Upper lobe of right lung (tissue), 1 donor: ENCODE measurements at places on chromosomes 4 and X. TPM values are rescaled to one million over a fixed set of nuclear protein-coding genes. Genes with fewer than 3 reads are reported as not detected.

The PASD1 gene
- not detected for total RNA-seq

The CTAG1B gene
- total RNA-seq = not detected

The GALNT7 gene
- 22.3 TPM for total RNA-seq

The MAGEB2 gene
- not detected for total RNA-seq

The TEX13D gene
- total RNA-seq = not detected

The NUDT6 gene
- total RNA-seq = 3.8 TPM

The RBM46 gene
- total RNA-seq = not detected

The RTL5 gene
- total RNA-seq = 9.2 TPM

The ANK2 gene
- total RNA-seq = 12.0 TPM

The NRK gene
- 1.3 TPM for total RNA-seq

The TRIM60 gene
- not detected for total RNA-seq

The PSMD10 gene
- total RNA-seq = 34.7 TPM

The TEX13C gene
- not detected for total RNA-seq

The NUDT10 gene
- total RNA-seq = not detected

The SCD5 gene
- total RNA-seq = 20.6 TPM

The HTN3 gene
- not detected for total RNA-seq

The CT45A10 gene
- not detected for total RNA-seq

DNA sequence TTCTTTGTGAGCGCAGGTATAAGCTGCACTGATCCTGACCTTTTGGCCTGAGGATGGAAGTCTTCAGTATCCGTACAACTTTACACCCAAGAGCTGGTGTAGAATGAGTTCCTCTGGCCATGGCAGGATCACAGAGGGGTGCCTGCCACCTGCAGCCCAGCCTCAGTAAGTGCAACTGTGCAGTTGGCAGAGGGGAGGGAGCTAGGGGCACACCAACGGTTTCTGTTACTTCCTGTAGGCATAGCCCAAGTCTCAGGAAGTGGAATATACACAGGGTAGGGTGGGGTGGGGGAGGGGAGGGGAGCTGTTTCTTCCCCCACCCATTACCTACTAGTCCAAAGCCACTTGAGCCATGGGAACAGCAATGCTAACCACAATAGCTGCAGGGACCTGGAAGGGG lies 85.4 kb upstream of the GBA3 start:
- DNase-seq = no peak

DNA sequence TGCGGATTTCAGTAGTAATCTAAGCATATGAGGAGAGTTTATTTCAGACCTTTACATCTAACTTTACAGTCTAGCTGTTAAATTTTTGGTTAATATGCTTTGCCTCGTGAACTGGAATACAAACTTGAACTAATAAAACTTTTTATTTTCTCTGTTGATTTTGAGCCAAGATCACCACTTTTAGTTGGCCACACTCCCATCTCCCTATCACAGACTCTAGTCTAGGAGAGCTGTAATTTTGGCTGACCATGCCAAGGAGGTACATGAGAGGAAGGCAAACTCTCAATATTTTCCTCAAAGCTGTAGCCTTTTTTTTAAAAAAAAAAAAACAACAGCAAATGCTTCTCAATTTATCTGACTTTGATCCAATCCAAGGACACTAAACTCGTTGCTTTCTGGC lies 597.5 kb upstream of the PCDH7 start:
- no peak for DNase-seq

- no peak for DNase-seq
Measured at GRCh38 chr4:14334166-14334565, 668.1 kb upstream of the CPEB2 start.

DNA sequence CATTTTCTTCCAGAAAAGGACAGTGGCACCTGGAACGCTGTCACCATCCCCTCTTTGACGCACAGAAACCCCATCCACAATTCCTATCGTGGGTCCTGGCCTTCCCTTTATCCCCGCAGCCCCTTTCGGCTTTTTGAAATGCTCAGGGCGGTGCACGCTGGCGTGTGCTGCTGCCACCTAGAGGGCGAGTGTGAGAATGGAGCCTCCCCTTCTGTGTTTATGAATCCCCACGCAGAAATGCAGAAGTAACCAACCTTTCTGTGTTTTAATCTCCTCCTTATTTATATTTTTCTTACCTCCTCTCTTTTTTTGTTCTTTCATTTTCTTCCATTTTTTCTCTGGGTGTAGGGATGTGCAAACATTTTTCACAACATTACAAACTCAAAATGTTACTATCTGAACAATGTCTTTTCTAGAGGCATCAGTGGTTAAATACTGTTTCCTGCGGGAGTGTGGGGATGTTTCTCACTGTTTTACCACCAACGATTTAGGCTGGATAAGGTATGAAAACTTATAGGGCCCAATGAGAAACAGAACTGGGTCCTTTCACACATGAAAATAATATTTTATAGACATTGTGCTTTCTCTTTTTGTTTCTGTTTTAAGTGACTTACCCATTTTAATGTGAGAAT lies 50.0 kb downstream of the TMA16 start:
- peak; percentile 74 for DNase-seq

GRCh38 chrX:11953615-11954014 lies 184.7 kb upstream of the FRMPD4 start:
- DNase-seq = no peak

- DNase-seq = no peak
Measured at GRCh38 chr4:151574968-151575367, 166.0 kb downstream of the FHIP1A start.

DNA sequence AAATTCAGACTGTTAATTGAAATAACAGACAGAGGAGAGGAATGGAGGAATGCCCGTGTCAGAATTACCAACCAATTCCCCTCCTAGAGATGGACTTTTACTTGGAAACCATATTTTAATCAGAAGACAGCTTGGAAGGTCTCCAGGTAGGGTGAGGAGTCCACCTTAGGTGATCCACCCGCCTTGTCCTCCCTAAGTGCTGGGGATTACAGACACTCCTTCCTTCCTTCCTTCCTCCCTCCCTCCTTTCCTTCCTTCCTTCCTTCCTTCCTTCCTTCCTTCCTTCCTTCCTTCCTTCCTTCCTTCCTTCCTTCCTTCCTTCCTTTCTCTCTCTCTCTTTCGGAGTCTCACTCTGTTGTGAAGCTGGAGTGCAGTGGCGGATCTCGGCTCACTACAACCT lies 328.0 kb downstream of the RAPGEF2 start:
- DNase-seq = no peak

GRCh38 chr4:105967058-105967658 lies 71.9 kb downstream of the NPNT start:
- no peak for DNase-seq

DNA sequence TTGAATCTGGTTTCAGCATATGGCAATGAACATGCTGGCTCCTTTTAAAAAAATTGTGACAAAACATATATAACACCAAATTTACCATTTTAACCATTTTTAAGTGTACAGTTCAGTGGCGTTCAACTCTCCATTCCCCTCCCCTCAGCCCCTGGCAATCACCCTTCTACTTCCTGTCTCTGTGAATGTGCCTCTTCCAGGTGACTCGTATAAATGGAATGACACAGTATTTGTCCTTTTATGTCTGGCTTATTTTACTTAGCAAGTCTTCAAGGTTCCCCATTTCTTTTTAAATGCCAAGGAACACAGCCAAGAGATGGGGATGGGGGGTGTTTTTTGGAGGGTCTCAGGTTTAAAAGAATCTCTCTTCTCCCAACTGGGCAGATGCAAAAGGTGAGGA lies 35.4 kb upstream of the BCLAF3 start:
- DNase-seq = no peak

DNA sequence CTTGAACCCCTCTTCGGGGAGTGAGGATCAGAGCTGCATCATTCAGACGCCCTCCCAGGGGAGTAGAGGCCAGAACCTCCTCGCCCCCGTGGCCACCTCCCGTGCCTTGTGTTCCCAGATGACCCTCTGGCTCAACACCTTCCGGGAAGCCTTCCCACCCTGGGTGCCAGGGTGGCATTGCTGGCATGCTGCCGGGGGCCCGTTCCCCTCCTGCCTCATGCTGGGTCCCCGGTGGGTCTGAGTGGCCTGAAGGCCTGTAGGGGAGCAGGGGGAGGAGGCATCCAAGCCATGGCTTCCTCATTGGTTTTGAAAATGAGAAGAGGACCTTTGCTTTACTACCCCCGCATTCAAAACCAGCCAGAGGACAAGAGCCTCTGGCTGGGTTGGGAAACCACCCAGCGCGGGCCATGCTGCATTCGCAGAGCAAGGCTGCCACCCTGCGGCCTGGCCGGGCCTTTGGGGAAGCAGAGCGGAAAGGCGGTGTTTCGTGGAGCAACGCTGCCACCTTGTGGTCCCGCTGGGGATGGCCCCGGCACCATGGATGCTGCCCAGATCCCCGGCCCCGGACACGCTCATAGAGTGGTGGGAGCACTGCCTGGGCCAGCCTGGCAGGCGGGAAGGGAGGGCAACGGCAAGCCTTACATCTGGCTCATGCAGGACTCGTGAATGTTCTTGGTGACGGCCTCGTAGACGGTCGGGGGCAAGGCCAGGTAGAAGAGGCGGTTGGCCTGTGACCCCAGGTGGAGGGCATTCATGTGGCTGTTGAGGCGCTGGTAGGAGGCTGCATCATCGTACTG lies 11.9 kb downstream of the G6PD start:
- DNase-seq = peak; percentile 93

- no peak for DNase-seq
Measured at GRCh38 chr4:174764105-174764729, 64.8 kb downstream of the GLRA3 start.

- no peak for DNase-seq
Measured at GRCh38 chr4:692771-693554, 4.0 kb upstream of the SLC49A3 start.

GRCh38 chr4:96955226-96955625 lies 1115.3 kb downstream of the PDHA2 start:
- DNase-seq = no peak

- DNase-seq = no peak
Measured at GRCh38 chr4:139660568-139661043, 5.0 kb upstream of the MGST2 start.

DNA sequence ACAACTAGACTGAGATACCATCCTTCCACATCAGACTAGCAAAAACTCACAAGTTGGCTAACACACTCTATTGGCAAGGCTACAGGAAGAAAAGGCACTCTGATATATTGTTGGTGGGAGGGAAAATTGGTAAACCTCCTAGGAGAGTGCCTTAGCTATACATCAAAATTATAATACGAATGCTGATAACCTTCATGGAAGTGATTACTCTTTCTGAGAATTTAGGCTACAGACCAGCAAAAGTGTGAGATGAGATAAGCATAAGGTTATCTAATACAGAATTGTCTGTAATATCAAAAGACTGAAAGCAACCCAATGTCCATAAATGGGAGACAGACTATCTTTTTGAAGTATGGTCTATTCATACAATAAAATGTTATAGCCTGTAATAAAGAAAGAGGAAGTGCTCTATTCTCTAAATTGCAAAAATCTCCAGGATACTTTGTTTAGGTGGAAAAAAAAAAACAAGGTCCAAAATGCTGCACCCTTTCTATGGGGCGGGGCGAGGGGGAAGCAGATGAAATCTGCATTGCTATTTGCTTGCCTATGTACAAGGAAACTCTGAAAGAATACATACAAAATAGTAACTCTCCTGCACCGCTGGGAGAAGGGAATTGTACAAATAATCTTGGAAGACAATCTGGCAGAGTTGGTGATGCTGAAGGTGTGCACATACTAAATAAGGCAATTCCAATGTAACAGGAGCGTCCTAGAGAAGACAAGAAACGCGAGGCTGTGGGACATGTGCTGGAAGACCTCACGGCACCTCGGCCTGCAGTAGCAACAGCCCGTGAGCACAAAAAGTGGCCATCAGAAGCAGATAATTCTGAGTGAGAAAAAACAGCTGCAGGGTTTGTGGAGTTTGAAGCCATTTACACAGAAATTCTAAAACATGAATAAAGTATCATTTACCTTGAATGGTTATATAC lies 109.7 kb downstream of the AFAP1 start:
- no peak for DNase-seq

DNA sequence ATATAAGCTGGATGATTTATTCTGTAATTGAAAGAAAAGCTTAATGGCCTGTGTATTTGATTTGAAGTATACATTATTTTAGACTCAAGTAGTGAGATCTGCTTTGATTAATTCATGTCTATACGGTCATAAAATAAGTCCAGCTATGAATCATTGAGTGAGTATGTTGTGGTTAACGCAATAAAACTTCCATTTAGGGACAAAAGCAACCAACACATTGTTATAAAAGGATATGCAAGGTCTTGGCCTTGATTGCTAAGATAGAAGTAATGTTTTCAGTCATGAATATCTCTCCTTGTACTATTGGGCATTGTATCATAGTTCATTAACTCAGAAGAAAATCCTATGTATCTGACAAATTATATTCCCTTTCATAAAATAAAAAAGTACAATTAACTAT lies 162.1 kb downstream of the EPHA5 start:
- no peak for DNase-seq

GRCh38 chr4:84496331-84496705 lies 2.8 kb downstream of the NKX6-1 start:
- DNase-seq = no peak

- DNase-seq = no peak
Measured at GRCh38 chr4:138521809-138522208, 279.7 kb upstream of the SLC7A11 start.

- DNase-seq = no peak
Measured at GRCh38 chr4:25879587-25879986, 16.8 kb upstream of the SEL1L3 start.

- DNase-seq = no peak
Measured at GRCh38 chr4:10184501-10184938, 67.9 kb upstream of the WDR1 start.

DNA sequence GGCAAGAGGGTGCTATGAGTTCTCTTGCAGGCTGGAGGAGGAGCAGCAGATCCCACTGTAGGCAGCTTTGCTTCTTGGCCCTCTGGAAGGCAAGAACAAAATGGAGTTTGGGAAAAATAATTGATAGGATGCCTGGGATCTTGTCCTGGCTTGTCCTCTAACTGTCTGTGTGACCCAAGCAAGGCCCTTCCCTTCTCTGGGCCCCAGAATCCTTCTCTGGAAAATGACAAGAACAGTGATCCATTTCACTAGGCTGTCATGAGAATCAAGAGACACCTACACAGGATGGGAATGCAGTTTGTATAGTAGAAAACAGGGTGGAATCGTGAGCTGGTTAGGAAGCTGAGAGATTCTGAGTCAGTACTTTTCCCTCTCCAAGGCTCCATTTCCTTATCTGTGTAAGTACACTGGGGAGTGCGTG lies 133.3 kb downstream of the PJA1 start:
- no peak for DNase-seq

DNA sequence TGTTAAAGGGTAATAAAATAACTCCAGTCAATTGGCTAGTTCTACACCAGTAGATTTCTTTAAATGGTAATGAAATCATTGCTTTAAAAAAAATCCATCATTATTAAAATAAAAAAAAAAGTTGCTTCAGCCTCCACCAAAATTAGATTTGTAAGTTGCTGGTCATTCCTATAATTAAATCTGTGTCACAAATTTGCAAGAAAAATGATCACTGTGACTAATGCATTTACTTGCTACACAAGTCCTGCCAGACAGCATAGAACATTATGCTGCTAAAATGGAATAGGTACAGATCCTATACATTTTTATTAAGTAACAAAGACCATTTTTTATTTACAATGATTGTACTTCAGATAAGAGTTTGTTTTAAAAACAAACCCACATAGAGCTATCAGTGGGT lies 85.8 kb downstream of the SLC10A7 start:
- DNase-seq = no peak
